Activated CD8-positive, alpha-beta T cell treated with anti-CD3 and anti-CD28 coated beads, Interleukin-2, amount 10 ng/mL, durations not matched to agents 7 days and 5 days (primary cell): ENCODE measurements at places on chromosomes 7 and 10.

GRCh38 chr7:48708635-48709034, 215.7 kb upstream of the CDC14C start:
- H3K4me3 ChIP-seq = no peak overlapping the region
- H3K36me3 ChIP-seq = no peaks in the 10 kb centered on the region
- H3K27me3 ChIP-seq = peaks cover 2% of the 10 kb centered on the region
- no peak for DNase-seq
- H3K27ac ChIP-seq = no peak overlapping the region
- peaks cover 9% of the 10 kb centered on the region for H3K4me1 ChIP-seq

DNA sequence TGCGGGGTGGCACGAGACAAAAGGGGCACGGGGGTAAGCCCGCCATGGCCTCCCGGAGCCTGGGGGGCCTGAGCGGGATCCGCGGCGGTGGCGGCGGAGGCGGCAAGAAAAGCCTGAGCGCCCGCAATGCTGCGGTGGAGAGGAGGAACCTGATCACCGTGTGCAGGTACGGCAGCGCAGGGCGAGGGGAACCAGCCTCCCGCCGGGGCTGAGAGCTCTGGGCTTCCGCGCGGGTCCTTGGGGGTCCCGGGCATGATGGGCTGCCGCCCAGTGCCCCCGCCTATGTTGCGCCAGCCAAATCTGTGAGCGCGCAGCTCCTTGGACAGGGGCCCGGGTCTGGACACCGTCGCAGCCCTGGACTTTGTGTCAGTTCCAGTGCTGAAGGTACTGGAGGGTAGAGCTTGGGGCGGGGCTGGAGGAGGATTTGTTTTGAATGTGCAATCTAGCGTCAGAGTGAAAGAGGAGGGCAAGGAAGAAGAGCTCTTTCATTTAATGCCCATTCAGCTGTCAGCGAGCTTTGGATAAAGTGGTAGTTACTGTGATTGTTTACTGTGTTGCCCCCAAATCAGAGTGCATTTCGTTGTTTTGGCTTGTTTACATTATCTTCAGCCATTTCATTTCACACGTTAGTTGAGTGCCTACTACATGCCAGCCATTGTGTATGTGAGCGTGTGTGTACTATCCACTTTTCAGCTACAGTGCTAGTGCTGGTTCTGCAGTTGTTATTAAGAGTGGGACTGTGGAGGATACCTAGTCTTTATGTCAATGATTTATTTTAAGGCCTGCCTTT, 777 bp downstream of the RUNDC3B start:
- DNase-seq = peak; percentile 38
- H3K4me3 ChIP-seq = peak overlapping the region; percentile 77
- no peaks in the 10 kb centered on the region for H3K36me3 ChIP-seq

DNA sequence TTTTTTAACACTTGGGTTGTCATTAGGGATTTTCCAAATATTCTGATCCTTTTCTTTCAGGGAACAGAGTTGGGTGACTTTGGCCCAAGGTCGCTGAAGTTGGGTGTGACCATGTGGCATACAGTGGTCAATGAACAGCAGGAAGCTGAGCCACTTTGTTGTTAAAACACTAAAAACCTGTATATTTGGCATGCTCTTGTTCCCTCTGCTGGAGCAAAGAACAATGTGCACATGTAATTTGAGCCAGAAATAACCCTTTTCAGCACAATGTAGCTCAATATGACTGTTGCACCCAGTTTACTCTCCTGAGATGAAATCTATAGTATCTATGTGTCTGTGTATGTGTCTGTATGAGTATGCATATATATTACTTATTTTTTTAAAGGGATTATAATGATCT, 74.9 kb downstream of the ADCYAP1R1 start:
- DNase-seq = no peak
- H3K27me3 ChIP-seq = peaks cover 11% of the 10 kb centered on the region
- H3K4me3 ChIP-seq = no peak overlapping the region
- no peaks in the 10 kb centered on the region for H3K36me3 ChIP-seq

GRCh38 chr7:16462431-16462889, 3.1 kb downstream of the SOSTDC1 start:
- no peak overlapping the region for H3K27ac ChIP-seq
- no peaks in the 10 kb centered on the region for H3K4me1 ChIP-seq
- peaks cover 11% of the 10 kb centered on the region for H3K27me3 ChIP-seq
- no peak for DNase-seq
- no peaks in the 10 kb centered on the region for H3K36me3 ChIP-seq

GRCh38 chr10:29005988-29006387, 282.9 kb upstream of the LYZL1 start:
- no peaks in the 10 kb centered on the region for H3K36me3 ChIP-seq
- no peaks in the 10 kb centered on the region for H3K27me3 ChIP-seq
- DNase-seq = no peak
- H3K4me1 ChIP-seq = no peaks in the 10 kb centered on the region

DNA sequence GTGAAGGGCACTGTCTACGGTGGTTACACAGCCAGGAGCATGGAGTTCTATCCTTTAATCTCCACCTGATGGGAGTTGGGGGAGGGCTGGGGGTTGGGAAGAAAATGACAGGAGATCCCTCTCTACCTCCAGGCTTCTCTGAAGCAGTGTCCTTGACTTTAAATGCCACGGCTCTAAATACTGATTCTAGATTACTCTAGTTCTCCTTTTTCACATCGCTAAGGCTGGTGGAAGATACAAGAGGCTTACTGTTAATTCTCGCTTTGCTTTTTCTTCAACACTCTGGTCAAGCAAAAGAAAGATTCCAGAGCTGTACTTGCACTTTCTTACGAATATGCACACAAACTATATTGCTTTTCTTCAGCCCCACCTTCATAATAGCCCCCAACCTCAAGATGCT, 30.5 kb downstream of the ARL3 start:
- H3K4me1 ChIP-seq = peaks cover 18% of the 10 kb centered on the region
- H3K36me3 ChIP-seq = peaks cover 27% of the 10 kb centered on the region
- no peak for DNase-seq
- H3K27me3 ChIP-seq = no peaks in the 10 kb centered on the region
- H3K27ac ChIP-seq = no peak overlapping the region

DNA sequence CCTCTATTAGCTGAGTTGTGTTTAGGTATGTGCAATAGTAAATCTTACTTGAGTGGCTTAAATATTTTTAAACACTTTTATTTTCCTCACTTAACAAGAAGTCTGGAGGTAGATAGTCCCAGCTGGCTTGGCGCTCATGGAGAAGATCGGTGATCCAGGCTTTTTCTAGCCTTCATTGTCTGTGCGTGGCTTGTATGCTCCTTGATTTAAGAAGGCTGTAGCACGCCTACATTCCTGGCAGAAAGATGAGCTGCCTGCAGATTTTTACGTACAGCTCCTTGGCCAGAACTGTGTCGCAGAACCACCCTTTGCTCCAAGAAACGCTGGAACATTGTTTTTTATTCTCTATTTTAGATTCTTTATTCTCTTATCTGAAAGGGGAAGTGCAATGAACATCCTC, 284.1 kb downstream of the KIF20B start:
- H3K27me3 ChIP-seq = no peaks in the 10 kb centered on the region
- no peaks in the 10 kb centered on the region for H3K36me3 ChIP-seq
- H3K4me1 ChIP-seq = no peaks in the 10 kb centered on the region
- no peak overlapping the region for H3K27ac ChIP-seq
- no peak overlapping the region for H3K4me3 ChIP-seq

DNA sequence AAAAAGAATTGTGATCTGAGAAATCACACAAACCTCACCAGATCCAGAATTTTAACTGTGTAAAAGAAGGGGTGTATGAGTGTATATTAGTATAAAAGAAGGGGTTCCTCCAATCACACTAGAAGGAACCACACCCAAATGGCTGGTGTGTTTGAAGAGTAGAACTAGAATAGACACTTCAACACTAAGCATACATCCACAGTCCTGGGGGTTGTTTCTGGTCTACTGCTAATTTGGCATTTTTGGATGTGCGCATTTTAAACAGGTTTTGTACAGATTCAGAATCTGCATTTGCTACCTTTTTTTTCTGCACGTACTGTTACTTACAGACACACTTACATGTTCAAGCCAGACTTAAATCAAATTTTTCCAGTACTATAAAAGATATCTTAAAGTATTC, 64.6 kb downstream of the PDE1C start:
- no peaks in the 10 kb centered on the region for H3K4me1 ChIP-seq
- H3K27ac ChIP-seq = no peak overlapping the region
- no peaks in the 10 kb centered on the region for H3K27me3 ChIP-seq
- H3K4me3 ChIP-seq = no peak overlapping the region
- DNase-seq = no peak
- H3K36me3 ChIP-seq = no peaks in the 10 kb centered on the region

GRCh38 chr10:128575761-128576160, 449.5 kb upstream of the MKI67 start:
- no peak for DNase-seq
- H3K27me3 ChIP-seq = peaks cover 2% of the 10 kb centered on the region
- H3K4me3 ChIP-seq = no peak overlapping the region
- no peaks in the 10 kb centered on the region for H3K4me1 ChIP-seq
- H3K36me3 ChIP-seq = no peaks in the 10 kb centered on the region
- no peak overlapping the region for H3K27ac ChIP-seq

- H3K36me3 ChIP-seq = no peaks in the 10 kb centered on the region
- H3K27me3 ChIP-seq = no peaks in the 10 kb centered on the region
- no peak overlapping the region for H3K27ac ChIP-seq
- no peak overlapping the region for H3K4me3 ChIP-seq
- no peak for DNase-seq
Observed at GRCh38 chr10:52786098-52786497, 13.5 kb upstream of the MBL2 start.

GRCh38 chr7:142503036-142503435, 245.2 kb upstream of the PRSS58 start:
- H3K27me3 ChIP-seq = peaks cover 8% of the 10 kb centered on the region
- no peak overlapping the region for H3K4me3 ChIP-seq
- peaks cover 23% of the 10 kb centered on the region for H3K4me1 ChIP-seq
- DNase-seq = no peak
- H3K36me3 ChIP-seq = no peaks in the 10 kb centered on the region

DNA sequence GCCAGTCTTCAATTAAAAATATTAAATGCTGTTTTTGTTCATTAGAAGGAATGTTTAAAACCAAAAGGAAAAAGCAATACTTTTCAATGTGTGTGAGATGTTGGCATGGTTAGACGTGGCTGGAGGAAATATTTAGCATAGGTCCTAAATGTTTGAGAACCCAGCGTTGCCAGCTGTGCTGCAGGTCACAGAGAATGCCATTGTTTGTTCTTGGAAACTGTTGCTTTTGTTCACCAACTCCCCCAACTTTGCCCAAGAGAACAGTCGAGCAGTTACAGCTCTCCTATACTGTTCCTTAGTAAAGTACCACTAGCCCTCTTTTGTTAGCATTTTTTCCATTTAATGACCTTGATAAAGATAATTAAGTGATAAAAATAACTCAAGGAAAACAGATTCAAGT, 44.5 kb upstream of the ELMO1 start:
- H3K27me3 ChIP-seq = peaks cover 3% of the 10 kb centered on the region
- no peak overlapping the region for H3K4me3 ChIP-seq
- peaks cover 9% of the 10 kb centered on the region for H3K4me1 ChIP-seq
- DNase-seq = no peak

DNA sequence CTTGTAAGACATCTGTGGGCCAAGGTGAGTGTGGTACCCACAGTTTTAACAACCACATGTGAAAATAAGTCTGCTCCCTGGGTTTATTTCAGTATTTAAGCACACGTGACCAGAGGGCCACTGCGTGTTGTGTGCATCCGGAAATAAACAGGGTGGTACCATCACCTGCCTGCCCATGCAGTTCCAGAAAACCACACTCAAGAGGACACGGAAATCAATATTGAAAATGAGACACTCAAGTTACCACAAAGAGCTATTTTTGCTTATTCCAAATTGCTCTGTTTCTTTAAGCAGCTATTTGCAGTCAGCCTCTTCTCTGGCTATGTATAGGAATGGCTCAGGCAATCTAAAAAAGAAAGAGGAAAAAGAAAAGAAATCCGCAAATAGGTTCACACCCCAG, 71.8 kb upstream of the LOXL4 start:
- DNase-seq = peak; percentile 22
- H3K27ac ChIP-seq = no peak overlapping the region
- H3K4me3 ChIP-seq = peak overlapping the region; percentile 8
- H3K36me3 ChIP-seq = no peaks in the 10 kb centered on the region
- peaks cover 15% of the 10 kb centered on the region for H3K4me1 ChIP-seq

DNA sequence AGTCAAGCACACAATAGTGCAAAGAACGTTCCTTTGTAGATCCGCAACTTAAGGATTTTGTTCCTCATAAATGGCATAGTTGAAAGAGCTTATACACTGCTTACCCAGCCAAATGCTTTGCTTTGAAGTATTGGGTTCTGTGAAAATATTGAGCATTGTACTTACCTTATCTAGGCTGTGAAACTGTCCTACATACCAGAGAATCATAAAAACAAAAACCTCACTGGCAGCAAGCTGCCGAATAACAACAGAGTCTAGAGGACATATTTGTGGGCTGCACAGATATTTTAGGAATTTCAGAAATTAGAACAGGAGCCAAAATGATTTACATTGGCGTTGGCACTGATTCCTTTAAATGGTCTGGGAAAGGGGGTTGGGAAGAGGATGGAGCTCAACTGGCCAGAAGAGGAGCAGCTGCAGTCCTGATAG, 174.8 kb downstream of the RTKN2 start:
- DNase-seq = no peak
- no peaks in the 10 kb centered on the region for H3K27me3 ChIP-seq

GRCh38 chr10:121064491-121064890, 213.3 kb downstream of the WDR11 start:
- H3K27ac ChIP-seq = no peak overlapping the region
- H3K4me1 ChIP-seq = no peaks in the 10 kb centered on the region
- H3K36me3 ChIP-seq = no peaks in the 10 kb centered on the region
- H3K27me3 ChIP-seq = no peaks in the 10 kb centered on the region
- H3K4me3 ChIP-seq = no peak overlapping the region

GRCh38 chr7:83077328-83077727, 85.4 kb downstream of the PCLO start:
- no peaks in the 10 kb centered on the region for H3K27me3 ChIP-seq
- no peak overlapping the region for H3K4me3 ChIP-seq
- H3K27ac ChIP-seq = no peak overlapping the region
- no peak for DNase-seq
- H3K36me3 ChIP-seq = no peaks in the 10 kb centered on the region

DNA sequence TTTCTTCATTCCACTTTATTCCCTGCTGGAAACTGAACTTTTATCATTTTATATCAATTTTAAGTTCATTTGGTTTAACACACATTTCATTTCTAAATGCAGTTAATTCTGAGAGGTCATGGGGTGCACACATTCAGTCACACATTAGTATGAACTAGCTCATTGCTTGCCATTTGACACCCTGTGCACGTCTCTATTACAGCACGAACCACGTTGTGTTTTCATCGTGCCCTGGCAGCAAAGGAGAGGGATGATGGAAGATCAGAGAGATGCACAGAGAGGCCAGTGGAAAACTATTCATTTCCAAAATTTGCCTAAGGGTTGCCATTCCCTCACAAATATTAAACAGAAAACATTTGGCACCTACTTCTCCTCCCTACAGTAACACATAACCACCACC, 45.4 kb downstream of the CTNNA3 start:
- no peak for DNase-seq
- H3K36me3 ChIP-seq = no peaks in the 10 kb centered on the region
- H3K27ac ChIP-seq = no peak overlapping the region
- peaks cover 5% of the 10 kb centered on the region for H3K27me3 ChIP-seq

DNA sequence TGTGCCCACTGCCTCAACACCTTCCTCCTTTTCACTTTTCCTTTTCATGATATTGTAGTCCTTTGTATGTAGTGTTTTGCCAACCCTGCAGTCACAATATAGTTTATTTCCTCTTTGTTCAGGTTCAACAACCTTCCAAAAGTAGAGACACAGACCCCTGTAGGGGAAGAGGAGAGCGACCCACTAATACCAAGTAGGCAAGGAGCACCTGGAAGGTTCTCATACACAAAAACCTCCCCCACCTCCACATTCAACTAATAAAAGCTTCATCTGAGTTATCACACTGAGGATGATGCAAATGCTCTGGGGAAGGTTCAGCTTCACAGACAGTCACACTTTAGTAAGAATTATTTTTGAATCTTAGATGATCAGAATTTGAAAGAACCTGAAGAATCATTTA, 41.6 kb downstream of the PIK3AP1 start:
- no peak overlapping the region for H3K4me3 ChIP-seq
- peaks cover 10% of the 10 kb centered on the region for H3K4me1 ChIP-seq
- no peak for DNase-seq
- no peaks in the 10 kb centered on the region for H3K36me3 ChIP-seq
- H3K27ac ChIP-seq = no peak overlapping the region
